ENCODE measurements at places on chromosomes 11 and 22.

DNA sequence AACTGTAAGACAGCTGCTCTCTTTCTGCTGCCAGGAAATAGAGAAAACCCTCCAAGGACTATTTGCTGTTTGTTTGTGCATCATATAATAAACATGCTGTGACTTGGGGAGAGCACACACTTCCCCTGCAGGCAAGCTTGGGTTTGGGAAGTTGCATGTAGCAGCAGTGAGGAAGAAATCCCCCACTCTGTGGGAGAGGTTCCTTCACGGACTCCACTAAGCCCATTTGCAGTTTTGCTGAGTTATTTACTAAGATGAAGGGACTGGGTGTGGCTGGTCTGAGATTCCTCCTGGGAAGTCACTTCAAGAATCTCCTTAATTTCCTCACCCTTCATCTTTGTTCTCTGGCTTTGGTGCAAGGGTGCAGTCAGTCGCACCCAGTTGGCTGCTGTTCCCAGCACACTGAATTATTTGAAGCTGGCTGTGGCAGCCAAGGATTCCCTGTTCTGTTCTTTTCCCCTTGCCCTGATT, 104.9 kb downstream of the ARFGAP2 start:
- DNase-seq = no peak

DNA sequence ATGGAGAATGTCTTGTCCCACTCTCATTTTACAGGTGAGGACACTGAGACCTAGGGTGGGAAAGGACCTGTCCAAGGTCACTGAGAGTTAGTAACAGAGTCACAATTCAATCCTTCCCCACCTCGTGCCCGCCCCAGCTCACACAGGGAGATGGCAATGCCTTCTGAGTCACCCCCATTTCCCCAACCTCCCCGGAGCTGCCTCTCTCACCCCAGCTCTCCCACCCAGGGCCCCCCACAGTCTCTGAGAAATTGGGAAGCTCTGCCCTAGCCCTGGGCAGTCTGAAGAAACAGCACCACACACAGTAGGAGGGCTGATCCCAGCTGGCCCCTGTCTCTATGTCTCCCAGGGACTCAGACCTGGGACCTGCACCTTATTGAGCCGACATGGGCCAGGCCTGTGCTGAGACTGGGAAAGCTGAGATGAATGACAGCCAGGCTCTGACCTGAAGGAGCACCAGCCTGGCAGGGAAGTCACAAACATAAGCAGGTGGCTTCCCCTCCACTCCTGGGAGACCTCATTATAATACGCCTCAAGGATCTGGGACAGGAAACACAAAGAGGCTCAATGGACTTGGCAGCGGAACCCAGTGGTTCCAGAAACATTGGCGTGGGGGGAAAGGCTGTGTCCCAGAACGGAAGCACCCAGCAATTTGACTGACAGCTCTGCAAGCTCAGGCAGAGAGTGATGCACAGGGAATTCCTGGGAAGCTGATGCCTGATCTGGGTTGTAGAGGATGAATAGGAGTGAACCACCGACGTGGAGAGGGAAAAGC, 51.0 kb downstream of the CD6 start:
- no peak for DNase-seq

- DNase-seq = no peak
These were observed 238.0 kb downstream of the METTL15 start for GRCh38 chr11:28346209-28346608.

- no peak for DNase-seq
These were observed 89.4 kb downstream of the CTTN start for GRCh38 chr11:70487756-70488155.

- no peak for DNase-seq
These were observed 83.7 kb downstream of the MAML2 start for GRCh38 chr11:96259134-96259830.

DNA sequence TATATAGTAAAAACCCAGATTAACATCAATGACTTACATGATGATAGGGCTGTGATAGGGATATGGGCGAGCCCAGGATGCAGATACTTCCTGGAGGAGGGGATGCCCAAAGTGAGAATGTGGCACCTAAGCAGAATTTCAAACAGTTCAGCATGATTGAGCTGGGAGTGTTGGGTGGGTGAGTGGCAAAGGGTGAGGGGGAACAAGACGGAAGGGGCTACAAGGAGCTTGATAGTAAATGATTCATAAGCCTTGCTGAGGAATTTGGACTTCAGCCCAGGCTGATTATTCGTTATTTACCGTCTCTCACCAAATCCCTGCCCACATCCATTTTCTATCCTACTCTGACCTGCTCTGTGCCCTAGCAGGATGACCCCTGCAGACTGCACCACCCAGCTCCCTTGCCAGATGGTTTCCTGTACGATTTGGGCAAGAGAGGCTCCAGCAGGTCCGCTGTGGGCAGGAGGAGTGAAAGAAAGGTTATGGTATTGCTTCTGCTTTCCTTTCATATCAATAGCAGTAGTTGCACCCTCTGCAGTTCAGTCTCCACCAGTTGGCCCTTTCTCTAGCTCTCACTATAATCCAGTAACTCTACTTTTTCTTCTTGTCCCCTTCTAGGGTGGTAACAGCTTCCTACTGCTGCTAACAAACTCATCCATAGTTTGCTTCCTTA, 30.3 kb upstream of the SIK2 start:
- DNase-seq = no peak

DNA sequence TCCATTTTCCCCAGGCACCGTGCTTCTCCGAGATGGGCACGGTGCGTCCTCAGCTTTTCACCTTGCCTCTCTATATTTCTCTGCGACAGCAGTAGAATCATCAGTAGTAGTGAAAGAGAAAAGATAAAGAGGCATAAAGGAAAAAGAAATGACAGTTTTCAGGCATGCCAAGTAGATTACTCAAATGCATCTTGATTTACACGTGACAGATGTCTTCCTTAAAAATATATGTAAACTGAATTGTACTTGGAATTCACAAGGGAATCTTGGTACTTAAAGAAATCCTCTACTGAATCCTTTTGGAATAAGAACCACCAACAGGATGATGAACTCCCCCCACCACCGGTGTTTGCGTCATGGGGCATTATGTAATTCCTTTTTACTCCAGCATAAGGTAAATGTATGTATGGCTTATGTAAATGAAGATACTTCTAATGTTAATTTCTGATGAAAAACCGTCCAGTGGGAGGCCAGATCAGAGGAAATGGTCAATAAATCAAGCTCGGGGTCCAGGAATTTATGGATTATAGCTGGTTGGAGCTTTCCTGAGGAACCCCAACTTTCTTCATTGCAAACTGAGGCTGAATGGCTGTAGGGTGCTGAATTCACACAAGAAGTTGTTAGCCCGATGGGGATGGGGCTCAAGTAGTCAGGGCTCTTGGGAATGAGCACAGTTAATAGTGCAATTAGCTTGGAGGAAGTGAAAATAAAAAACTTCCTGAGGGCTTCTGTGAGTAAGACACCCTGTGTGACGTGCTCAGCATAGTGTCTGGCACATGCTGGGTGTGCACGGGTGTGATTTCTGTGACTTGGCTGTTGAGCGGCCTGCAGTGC, 630.4 kb downstream of the OPCML start:
- DNase-seq = no peak

- DNase-seq = no peak
These were observed 40.2 kb upstream of the BDNF start for GRCh38 chr11:27740362-27741013.

DNA sequence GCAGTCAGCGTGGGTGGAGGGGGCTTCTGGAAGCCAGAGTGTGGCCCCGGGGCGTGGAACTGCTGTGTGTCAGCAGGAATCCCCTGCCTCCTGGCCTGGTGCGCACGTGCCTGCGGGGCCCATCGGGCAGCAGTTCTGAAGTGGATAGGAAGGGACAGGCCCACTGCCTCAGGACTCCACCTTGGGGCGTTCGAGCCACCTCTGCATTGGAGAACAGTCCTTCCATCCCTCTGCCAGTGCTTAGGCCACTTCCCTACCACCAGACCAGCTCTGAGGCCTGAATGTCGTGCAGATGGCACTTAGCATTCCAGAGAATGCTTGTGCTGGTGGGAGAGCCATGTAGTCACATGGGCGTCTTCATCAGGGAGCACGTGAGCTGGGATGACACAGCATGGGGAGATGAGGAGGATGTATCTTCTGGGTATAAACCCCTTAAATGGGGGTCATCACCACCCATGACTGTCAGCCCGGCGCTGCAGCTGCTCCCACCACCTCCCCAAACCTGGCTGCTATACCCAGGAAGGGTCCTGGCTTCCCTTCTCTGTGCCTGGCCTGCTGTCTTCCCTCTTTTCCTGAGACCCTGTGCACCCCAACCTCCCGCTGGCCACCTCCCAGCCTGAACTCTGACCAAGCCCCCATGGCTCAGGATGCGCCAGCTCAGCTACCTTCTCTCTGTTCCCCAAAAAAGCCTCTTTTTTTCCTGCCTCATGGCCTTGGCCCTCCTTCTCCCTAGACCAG, 9.7 kb downstream of the INCENP start:
- no peak for DNase-seq

- DNase-seq = peak; percentile 25
These were observed 31.2 kb downstream of the PDE2A start for GRCh38 chr11:72642884-72643522.

DNA sequence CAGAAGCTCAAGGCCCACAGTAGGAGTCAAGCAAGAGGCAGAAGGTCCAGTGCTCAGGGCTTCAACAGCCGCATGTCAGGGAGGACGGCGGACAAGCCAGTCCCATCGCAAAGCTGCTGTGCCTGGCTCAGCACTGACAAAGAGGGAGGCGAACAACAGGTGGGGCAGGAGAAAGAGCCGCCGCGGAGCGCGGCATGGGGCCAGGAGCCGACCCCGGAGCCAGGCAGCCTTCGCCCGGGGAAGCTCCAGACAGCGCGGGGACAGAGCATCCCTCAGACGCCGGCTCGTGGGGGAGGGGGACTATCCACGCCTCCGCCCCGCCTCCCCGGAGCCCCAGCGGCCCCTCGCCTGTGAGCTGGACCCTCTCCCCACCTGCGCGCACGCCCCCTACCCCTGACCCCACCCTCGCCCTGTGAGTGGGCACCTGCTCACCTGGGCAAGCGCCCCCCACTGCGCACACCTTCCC, 369 bp downstream of the DHCR7 start:
- DNase-seq = no peak

Data from prostate gland (tissue), 2 donors.